ENCODE measurements at places on chromosomes 12 and 14.

GRCh38 chr12:111558107-111558376, 41.1 kb downstream of the ATXN2 start:
- DNase-seq, result no peak

GRCh38 chr12:51717326-51717925, 126.4 kb downstream of the SCN8A start:
- no peak for DNase-seq

- peak; percentile 73 for DNase-seq
Measured at GRCh38 chr12:56634837-56635791, 5.0 kb upstream of the BAZ2A start.

- no peak for DNase-seq
Measured at GRCh38 chr12:82517027-82517426, 158.7 kb downstream of the METTL25 start.

GRCh38 chr12:120473807-120474615, 4.5 kb upstream of the SRSF9 start:
- DNase-seq, result no peak

DNA sequence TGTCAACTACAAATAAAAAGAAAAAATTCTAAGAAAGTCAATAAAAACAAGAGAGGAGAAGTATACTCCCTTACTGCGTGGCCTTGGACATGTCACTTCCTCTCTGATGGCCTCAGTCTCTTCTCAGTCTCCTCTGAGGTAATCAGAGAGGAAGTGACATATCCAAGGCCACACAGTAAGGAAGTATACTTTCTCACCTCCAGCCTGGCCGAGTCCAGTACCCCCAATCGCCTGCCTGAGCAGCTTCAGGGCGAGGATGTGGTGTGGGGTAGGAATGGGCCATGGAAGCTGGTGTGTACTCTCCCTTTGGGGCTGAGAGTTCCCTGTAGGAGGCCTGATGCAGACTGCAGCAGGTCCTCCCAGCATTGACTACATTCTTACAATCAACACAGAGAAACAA, 15.8 kb downstream of the VDR start:
- peak; percentile 48 for DNase-seq

- DNase-seq, result no peak
Measured at GRCh38 chr14:52349731-52350130, 35.6 kb downstream of the PTGER2 start.

- DNase-seq, result no peak
Measured at GRCh38 chr12:110531741-110532333, 29.7 kb downstream of the RAD9B start.

GRCh38 chr12:13509740-13510139, 313.2 kb downstream of the EMP1 start:
- no peak for DNase-seq

GRCh38 chr14:103408491-103409155, 23.4 kb downstream of the MARK3 start:
- DNase-seq, result no peak

- no peak for DNase-seq
Measured at GRCh38 chr12:131829791-131830334, 1.7 kb downstream of the MMP17 start.

- DNase-seq, result no peak
Measured at GRCh38 chr12:89890161-89890560, 181.5 kb upstream of the ATP2B1 start.

DNA sequence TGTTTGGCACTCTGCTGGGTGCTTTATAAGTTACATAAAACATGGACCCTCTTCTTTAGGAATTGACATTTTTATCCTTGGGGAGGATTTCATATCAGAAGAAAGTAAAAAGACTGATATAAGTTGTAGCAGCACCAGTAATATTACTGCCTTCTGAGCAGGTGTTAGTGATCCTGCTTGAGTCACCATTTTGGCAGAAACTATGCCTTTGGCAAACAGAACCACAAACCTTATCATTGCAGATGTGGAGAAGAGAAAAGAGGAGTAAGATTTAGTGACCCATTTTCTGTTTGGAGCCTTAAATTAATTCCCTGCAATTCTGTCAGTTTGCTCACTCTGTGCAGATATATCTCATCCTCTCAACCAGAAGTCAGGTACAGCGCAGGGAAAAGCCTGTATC, 23.0 kb downstream of the ZNF410 start:
- no peak for DNase-seq

DNA sequence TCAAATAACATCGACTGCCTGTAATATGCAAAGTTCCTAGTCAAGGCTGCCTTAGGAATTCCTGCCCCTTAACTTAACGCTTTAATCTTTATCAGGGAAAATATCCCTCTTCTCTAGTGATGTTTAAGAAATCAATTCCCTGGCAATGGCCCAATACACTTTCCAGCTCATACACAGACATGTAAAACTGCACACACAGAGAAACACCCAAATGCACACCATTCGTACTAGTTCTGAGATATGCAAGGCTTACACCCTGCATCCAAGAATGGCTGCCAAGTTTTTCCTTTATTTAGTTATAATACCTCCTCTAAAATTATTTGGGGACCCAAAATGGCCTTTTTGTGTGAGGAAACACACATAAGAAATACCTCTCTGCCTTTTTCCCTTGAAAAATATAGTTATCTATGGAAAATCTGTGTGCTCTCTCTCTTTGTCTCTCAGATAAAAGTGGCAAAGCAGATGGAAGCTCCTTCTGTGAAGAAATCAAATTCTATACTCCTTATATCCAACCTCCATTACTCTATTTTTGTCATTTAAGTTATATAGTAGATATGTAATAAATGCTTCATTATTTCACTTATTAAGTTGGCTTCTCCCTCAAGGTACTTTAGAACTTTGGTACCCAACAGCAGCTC, 120.0 kb upstream of the MDM1 start:
- no peak for DNase-seq

- DNase-seq, result no peak
Measured at GRCh38 chr12:8157484-8158198, 826 bp downstream of the ZNF705A start.

DNA sequence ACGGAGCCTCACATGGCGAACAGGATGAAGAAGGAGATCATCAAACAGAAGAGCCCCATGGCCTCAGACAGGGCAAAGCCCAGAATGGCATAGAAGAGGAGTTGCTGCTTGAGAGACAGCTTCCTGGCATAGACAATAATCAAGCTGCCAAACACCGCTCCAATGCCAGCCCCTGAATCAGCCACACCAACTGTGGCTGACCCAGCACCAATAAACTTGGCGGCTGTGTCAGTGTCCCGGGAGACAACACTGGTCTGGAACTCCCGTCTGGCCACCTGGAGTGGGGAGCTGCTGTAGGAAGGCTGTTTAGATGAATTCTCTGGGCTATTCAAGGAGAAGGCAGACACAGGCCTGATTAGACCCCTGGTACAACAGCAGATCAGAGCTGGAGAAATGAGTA, 100.1 kb downstream of the HEATR5A start:
- no peak for DNase-seq

GRCh38 chr12:62774794-62775193, 160.2 kb downstream of the PPM1H start:
- DNase-seq, result no peak

DNA sequence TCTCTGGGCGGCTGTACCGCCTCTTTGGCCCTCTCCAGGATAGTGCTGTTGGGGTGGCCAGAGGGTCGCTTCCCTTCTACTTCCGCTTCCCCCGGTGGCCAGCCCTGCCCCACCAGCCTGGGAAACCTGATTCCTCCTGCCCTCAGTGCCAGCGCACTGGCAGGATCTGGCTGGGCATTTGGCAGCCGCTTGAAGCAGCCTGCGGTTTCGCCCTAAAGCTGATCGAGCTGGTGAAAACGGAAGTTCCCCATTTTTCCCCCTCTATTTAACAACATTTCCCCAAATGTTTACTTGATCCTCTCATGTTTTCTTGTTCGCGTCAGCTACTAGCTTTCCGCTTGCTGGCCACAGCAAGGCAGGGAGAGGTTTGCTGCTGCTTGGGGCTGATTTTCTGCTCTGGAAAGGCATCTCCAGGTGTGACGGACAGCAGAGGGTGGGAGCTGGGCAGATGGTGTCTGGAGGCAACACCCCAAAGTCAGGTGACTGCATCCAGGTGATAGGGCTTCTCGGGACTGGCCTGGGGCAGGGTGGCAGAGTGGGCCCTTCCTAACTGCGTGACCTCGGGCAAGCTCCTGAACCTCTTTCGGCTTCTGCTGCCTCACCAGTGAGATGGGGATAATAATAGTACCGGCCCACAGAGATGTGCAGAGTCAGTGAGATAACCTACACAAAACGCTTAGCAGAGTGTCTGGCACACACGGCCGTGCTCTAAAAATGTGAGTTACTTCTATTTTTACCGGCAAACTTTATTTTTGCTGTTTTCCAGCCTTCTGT, 53.1 kb downstream of the TSPAN9 start:
- no peak for DNase-seq

- peak; percentile 58 for DNase-seq
Measured at GRCh38 chr12:56631790-56632700, 1.9 kb upstream of the BAZ2A start.

DNA sequence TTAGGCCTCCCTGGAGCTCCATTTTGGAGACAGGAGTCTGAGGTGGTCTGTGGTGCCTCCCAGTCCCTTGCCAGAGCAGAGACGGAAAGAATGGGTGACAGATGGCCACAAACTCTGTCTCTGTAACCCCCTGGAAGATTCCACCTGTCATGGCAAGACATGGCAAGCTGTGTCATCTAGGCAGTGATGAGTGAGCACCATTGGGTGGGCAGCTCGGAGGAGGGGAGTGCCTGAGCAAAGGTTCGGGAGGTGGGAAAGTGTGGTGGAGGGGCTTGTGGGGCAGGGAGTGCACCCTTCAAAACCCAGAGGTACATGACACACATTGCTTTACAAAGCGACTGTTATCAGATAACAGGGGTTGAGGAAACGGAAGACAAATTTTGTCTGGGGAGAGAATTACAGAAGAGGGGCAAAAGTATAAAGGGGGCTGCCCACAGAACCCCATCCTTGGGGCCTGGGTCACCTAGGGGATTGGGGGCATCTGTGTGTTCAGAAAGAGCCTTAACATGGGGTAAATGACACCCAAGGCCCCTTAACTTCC, 3.5 kb downstream of the RIN3 start:
- DNase-seq, result no peak

- no peak for DNase-seq
Measured at GRCh38 chr14:94654071-94654861, 42.1 kb downstream of the SERPINA3 start.

DNA sequence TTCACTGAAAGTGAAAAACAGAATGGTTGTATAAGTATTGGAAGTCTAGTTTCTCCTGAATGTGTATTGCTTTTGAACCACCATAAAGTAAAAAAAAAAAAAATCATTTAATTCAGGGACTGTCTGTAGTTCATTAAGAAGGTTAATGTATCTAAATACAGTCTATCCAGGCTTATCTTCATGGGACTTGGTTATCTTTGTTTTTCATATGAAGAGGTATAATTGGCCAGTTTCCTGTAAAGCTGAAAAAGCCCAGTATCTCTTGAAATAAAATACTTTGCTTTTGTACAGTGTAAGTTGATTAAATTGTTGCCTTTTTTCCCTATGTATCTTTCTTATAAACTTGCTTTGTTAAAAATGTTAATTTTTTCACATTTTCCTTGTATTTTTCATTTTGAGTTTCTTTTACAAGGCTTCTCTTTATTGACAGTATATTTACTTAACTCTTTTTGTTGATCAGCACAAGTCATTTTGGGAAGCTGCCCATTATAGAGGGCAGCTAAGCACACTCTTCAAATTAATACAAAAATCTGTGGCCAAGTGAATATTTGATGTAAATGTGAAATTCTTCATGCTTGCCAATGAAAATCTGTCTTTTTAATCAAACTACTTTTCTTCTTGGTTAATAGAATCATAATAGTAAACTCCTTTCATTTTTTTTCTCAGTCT, 156.0 kb downstream of the TMTC3 start:
- DNase-seq, result no peak

DNA sequence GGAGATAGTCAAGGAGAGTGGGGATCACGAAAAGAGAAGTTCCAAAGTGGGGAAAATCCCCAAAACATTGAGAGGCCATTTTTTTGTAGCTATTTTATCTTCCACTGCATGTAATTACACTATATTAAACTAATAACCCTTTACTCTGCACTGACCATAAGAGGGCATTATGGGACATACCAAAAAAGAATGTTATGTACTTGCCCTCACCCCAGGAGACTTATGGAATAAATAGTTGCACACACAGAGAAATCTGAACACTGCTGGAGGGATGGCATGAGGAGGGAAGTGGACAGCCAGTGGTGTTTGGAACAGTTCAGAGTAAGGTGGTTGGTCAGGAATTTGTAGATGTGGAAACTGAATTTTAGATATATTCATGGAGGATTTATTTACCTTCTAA, 422.9 kb downstream of the SNAPC1 start:
- DNase-seq, result no peak

DNA sequence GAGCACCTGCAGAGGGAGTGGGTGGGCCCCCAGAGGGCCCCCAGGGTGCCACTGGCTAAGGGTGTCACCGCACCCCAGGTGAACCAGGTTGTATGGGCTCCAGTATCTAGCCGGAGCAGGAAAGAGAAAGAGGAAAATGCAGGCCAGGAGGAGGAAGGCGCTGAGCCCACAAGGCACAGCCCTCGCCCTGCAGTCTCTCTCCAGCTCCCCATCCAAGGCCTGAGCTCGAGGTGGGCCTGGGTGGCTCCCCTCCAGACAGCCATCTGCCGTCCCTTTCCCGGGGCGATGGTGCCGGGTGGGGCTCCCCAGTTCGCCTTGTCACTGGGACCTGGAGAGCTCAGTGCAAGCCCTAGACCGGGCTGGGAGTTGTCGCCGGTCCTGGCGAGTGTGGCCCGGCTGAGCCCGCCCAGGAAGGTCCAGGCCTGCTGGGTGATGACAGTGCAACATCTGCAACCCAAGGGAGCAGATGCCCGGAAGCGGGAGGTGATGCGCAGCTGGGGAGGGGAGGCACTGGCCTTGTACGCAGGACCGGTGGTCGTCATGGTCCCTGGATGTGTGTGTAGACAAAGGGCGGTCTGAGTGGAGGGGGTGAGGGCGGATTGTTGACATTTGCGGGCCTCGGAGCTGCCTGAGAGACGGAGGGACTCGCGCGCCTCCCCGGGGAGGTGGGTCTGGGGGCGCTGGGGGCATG, 716 bp downstream of the TMEM179 start:
- no peak for DNase-seq

- no peak for DNase-seq
Measured at GRCh38 chr14:22271838-22272799, 316.9 kb downstream of the DAD1 start.

- DNase-seq, result no peak
Measured at GRCh38 chr12:17577405-17577804, 512.6 kb downstream of the RERGL start.
